ENCODE measurements at places on chromosomes 3 and 15.

DNA sequence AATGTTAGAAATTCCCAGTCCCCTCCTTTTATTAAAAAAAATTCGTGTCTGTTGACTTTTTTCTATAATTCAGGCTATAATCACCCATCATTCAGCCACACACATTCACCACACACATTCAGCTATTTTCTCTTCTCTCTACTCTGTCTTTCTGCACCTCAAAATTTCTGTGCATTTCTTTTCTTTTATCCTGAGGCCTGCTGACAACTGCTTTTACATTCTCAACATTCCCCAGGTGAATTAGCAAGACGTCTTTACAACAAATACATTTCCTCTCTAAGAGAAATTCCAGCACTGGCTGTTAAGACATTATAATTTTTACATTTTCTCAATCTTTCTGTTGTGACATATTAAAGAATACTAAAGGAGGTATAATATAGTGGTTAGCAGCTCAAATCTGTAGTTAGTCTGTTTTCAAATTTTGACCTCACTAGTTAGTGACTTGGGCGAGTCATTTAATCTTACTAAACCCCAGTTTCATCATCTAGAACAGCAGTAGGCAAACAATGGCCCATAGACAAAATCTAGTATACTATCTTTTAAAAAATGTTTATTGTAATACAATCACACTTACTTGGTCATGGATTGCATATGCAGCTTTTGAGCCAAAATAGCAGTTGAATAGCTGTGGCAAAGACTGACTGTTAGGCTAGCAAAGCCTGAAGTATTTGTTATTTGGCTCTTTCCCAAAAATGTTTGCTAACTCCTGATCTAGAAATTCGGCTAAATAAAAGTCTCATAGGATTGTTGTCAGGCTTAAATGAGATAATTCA lies 350.7 kb downstream of the NSUN3 start:
- DNase-seq = peak; percentile 70

DNA sequence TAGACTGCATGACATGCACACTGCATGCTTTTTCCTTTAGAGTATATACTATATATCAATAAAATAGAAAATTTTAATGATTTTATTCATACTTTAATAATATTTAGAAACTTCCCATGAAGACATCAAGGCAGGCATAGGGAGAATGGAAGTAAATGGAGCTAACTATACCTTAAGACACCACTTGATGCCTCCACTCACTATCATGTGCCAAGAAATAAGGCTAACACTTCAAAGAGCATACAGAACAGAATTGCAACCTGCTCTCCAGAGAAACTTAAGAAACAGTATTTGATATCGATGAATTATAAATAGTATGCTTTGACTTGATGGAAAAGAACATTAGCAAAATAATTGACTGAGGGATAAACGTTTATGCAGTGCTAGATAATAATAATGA lies 192.6 kb upstream of the MBNL1 start:
- DNase-seq = no peak

DNA sequence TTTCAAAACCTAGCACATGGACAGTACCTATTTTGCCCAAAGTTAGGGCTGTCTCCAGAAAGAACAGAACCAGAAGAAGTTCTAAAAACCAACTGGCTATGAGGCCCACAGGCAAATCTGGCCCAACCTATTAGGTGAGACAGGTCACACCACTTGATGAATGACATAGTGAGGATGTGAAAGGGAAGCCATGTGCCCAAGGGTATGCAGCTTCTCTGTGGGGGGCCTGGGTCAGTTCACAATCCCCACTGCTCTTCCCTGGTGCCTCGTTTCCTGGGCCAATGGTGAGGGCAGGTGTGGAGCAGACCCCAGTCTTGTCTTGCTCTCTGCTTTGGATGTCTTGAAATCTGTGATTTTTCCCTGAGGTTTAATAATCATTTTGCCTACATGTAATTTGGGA lies 8.9 kb downstream of the INSYN1 start:
- no peak for DNase-seq

DNA sequence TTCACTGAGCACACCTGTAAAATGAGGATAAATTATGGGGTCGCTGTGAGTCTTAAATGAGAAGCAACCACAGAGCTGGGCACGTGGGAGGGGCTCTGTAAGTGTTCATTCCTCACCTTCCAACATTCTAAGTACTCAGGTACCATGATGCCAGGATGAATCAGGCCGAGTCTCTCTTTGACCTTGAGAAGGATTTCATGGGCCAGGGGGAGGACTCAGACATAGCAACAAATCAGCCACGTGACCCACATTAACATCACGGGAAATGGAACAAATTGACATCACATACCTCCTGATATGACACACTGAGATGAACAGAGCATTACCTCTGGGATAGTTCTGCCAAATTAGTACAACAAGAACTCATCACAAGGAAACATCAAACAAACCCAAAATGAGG lies 35.2 kb upstream of the USP3 start:
- no peak for DNase-seq

- DNase-seq = no peak
Observed at GRCh38 chr15:40930430-40931299, 1.5 kb downstream of the DLL4 start.

- DNase-seq = no peak
Observed at GRCh38 chr3:70464465-70464864, 152.0 kb upstream of the MDFIC2 start.

- no peak for DNase-seq
Observed at GRCh38 chr3:124951511-124952281, 17.1 kb upstream of the MUC13 start.

DNA sequence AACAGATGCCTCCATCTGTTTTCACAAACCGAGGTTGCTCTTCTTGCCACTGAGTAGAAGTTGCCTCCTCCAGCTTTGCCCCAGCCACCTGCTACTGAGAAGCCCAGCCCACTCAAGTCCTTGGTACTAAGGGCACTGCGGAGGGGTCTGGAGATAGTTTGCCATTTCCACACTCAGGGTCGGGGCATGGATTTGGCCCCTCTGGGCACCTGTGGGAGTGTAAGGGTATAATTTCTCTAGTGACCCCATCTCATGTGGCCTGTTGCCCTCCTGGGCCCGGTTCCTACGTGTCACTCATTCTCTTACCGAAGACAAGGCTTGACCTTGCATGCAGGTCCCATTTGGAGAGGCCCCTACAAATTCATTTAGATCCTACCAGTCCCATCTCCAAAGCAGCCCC lies 79.0 kb downstream of the THSD4 start:
- no peak for DNase-seq

GRCh38 chr3:122245513-122246174 lies 62.2 kb downstream of the CASR start:
- DNase-seq = no peak

DNA sequence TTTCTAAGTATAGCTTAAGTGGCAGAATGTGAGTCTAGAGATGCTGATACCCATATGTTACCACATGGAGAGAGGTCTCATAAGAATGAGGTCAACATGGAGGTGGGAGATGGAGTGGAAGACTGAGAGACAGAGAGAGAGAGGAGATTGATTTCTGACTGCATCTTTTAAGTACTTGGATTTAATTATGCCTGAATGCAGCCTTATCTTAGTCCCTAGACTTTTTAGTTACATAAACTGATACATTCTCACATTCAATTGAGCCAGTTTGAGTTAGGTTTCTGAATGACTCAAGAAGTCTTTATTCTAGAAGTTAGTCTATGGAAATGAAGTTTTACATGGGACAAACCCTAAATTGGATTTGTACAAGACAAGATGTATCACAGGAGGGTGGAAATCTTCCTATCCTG lies 58.5 kb upstream of the TNFSF10 start:
- DNase-seq = no peak

- DNase-seq = no peak
Observed at GRCh38 chr3:114789803-114790202, 357.3 kb downstream of the ZBTB20 start.

DNA sequence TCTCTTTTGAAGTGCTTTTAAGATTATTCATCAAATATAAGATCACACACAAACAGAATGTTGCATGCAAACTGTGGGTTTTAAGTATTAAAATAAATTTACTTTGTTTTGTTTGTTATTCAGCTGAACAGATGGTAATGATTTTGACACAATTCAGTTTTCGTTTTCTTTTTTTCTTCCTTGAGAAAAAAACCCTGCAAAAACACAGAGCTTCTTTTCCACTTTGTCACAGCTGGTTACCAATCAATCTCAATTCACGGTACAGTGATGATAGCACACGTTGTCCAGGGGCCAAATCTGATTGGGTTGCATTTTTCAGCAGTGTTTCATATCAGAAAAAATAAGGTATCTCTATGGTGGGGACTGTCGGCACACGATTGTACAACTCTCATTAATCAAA lies 473.6 kb downstream of the ROBO2 start:
- peak; percentile 76 for DNase-seq

- no peak for DNase-seq
Observed at GRCh38 chr3:13415997-13416793, 3.9 kb downstream of the NUP210 start.

GRCh38 chr3:182592747-182593146 lies 200.6 kb upstream of the ATP11B start:
- DNase-seq = no peak

GRCh38 chr3:41630708-41631107 lies 331.2 kb downstream of the ULK4 start:
- no peak for DNase-seq

- peak; percentile 85 for DNase-seq
Observed at GRCh38 chr15:58441376-58442070, 9.7 kb downstream of the LIPC start.

- DNase-seq = no peak
Observed at GRCh38 chr3:123126031-123126430, 59.2 kb downstream of the PDIA5 start.

DNA sequence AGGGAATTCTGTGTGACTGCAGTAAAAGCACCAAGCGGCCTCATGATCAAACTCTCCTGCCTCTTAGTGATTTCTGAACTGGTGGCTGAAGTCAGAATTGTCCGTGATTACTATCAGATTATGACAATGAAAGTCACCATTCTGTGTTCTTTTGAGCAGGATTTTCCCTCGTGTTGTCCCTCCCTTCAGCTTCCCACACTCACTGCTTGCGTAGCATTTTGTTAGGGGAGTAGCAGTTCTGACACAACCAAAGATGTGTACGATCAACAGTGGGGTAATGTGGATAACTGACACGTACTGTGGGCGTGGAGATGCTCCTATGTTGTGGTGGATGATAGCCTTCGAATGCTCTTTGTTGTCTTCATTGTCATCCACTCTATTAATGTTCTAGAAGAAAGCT lies 67.8 kb upstream of the ICE2 start:
- DNase-seq = no peak

GRCh38 chr15:47415539-47415971 lies 301.8 kb upstream of the SEMA6D start:
- DNase-seq = peak; percentile 32

- peak; percentile 92 for DNase-seq
Observed at GRCh38 chr15:74317820-74318375, 49.5 kb downstream of the CYP11A1 start.

DNA sequence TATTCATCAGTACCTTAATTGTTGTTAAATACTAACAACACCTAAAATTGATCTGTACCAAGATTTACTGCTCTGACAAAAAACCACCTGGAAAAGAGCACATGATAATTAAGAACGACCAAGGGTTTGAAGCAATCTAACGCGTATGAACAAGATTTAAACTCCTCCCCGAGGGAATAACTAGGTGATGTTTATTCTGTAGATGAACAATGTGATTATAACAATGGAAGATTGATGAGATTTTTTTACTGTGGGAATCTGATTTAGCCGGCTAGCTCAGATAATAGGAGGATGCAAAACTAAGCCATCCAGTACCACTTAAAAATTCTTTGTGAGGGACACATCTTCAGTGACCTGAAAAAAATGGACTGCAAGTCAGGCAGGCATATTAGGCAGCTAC lies 222.1 kb downstream of the FHIT start:
- DNase-seq = no peak

DNA sequence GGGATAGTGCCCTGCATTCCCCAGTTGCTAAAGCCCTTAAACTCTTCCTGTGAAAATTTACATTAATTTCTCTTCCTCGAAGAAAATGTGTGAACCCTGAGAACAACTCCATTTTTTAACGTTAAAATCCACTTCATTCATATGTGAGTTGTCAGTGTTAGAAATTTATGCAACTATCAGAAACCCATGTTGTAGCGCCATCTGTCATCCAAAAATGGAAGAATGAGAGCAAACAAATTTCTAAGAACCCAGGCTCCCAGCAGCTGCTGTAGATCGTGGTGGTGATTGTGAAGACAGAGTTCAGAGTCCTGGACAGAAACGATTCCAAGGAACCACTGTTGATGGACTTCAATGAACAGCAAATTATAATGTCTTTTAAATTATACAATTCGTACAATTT lies 179.7 kb upstream of the NDN start:
- no peak for DNase-seq

DNA sequence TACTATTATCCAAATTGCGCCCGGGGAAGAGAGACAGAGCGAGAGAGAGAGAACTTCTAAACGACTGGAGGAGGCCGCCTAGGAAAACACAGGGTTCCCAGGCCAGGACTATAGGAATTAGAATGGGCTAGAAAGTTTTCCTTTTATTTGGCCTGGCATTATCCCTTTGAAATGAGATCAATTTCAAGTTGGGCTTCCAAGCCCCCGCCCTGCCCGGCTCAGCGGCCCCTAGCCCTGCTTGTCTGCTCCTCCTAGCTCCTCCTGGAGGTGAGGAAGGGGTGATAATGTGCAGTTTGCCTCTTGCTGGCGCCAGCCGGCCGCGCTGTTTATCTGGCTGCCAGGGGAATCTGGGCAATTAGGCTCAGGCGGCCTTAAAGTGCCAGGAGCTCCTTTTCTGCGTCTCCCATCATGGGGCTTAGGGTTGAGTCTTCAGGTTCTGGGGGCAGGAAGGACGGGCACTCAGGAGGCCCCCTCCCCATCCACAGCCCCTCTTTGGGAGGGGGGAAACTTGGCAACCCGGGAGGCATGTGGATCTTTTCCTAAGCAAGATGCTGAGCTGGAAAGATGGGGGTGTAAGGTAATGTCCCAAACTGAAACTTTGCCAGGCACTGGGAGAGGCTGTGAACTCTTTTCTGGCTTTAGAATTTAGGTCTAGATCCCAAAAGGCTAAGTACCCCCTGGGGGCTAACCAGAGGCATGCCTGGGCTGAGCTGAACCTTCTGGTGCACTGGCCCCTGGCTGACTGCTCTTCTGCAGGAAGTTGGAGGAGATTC lies 5.5 kb downstream of the SMAD6 start:
- DNase-seq = no peak

DNA sequence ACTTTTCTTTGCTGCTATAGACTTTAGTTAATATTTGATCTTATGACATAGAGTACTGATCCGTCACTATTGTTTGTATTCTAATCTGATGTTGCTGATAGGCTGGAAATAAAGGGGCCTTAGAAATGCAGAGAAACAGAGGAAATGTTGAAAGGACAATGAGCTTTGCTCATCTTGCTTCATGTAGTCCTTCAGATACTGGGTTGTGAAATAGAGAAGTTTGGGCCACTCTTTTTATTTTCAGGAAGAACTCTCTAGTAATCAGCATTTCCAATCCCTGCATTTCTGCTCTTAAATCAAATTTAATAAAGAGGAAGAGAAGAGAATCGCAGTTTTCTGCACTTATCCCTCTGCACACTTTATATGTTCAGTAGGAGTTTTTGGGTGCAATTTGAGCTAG lies 192.8 kb upstream of the THBS1 start:
- no peak for DNase-seq

- DNase-seq = no peak
Observed at GRCh38 chr15:41881920-41882688, 11.7 kb downstream of the SPTBN5 start.

Measured in fibroblast of skin of left biceps (primary cell).